ENCODE measurements at places on chromosomes 6 and 20.

DNA sequence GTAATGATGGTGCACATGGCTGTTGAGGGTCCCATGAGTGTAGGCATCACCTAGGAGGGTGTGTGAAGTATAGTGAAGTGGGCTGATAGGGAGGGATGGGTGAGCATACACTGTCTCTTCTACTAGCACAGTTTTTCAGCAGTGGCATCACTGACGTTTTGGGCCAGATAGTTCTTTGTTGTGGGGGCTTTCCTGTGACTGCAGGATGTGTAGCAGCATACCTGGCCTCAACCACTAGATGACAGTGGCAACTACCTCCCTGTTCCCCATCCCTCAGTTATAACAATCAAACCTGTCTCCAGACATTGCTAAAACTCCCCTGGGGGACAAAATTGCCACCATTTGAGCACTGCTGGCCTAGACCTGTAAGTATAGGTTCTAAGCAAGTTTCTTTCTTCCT, 239.0 kb downstream of the FOXC1 start:
- DNase-seq = no peak

DNA sequence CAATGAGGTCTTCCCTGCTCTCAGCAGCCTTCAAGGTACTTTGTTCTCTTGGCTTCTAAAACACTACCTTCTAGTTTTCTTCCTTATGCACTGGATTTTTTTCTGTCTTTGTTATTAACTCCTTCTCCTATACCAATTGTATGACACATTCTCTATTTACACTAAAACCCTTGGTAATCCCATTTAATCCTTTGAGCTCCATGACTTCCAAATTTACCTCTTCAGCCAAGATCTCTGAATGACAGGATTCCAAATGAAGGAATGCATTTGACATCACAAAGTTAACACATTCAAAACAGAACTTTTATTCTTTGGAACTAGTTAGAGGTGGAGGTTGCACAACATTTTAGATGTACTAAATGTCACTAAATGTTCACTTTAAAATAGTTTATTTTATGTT, 86.6 kb upstream of the SAMD5 start:
- no peak for DNase-seq

DNA sequence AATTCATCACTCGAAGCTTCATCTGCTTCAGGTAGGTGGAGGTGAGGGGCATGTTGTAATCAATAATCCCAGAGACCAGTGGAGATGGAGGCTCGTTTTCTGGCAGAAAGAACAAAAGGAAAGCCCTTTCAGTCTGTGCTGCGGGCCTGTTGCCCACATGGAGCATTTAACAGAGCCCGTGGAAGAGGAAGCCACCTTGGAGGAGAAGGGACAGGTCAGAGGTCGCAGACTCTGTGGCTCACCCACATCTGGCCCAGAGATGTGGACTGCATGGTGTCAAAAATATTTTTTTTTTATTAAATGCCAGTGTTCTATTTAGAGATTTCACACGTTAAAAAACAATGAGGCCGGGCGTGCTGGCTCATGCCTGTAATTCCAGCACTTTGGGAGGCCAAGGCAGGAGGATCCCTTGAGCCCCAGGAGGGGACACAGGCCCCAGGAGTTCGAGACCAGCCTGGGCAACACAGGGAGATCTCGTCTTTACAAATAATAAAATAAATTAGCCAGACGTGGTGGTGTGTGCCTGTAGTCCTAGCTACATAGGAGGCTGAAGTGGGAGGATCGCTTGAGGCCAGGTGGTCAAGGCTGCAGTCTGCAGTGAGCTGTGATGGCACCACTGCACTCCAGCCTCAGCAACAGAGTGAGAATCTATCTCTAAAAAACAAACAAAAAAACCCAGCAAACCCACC, 73.6 kb downstream of the NOL4L start:
- no peak for DNase-seq

DNA sequence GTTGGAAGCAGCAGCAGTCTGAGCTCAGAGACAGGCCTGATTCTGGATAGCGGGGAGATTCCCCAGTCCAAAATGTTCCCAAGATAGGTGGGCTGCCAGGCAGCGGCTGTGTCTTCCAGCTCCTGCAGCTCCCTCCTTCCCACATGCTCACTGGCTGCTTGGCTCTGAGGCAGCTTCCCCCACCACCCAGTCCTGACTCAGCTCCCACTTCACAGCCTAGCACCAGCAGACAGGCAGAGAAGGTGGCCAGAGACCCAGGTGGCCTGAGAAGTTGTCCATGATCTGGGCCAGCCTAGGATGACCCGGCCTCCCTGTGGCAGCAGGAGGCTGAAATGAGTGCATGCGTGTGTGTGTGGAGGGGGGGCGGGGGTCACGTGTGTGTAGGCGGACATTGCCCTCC, 94.9 kb downstream of the MDGA1 start:
- no peak for DNase-seq

- DNase-seq = no peak
These were observed 69.0 kb upstream of the STXBP5 start for GRCh38 chr6:147135211-147135681.

DNA sequence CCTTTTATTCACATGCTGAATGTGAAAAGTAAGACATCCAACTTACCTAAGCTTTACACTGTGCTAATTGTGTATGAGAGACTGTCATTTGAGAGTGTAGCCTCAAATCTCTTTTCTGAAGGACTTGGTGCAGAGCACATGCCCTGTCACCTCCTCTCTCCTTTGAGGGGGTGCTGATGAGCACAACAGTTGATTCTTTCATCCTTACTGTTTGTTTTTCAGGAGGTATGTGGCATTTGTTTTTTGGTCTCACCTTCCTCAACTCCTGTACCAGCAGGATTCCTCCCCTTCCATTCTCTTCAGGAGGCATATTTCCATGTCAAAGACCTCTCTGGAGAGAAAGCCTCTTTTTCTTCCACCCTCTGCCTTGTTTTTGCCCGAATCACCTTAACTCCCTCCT, 252.6 kb upstream of the CITED2 start:
- no peak for DNase-seq

- DNase-seq = no peak
These were observed 49.9 kb downstream of the ATG5 start for GRCh38 chr6:106275692-106276091.

GRCh38 chr6:167956491-167956890, 41.0 kb upstream of the KIF25 start:
- DNase-seq = no peak

- DNase-seq = no peak
These were observed 71.1 kb downstream of the PERP start for GRCh38 chr6:138036111-138036510.

- DNase-seq = no peak
These were observed 201.9 kb downstream of the LY86 start for GRCh38 chr6:6790393-6790792.

- DNase-seq = no peak
These were observed 10.5 kb upstream of the SALL4 start for GRCh38 chr20:51812861-51813260.

DNA sequence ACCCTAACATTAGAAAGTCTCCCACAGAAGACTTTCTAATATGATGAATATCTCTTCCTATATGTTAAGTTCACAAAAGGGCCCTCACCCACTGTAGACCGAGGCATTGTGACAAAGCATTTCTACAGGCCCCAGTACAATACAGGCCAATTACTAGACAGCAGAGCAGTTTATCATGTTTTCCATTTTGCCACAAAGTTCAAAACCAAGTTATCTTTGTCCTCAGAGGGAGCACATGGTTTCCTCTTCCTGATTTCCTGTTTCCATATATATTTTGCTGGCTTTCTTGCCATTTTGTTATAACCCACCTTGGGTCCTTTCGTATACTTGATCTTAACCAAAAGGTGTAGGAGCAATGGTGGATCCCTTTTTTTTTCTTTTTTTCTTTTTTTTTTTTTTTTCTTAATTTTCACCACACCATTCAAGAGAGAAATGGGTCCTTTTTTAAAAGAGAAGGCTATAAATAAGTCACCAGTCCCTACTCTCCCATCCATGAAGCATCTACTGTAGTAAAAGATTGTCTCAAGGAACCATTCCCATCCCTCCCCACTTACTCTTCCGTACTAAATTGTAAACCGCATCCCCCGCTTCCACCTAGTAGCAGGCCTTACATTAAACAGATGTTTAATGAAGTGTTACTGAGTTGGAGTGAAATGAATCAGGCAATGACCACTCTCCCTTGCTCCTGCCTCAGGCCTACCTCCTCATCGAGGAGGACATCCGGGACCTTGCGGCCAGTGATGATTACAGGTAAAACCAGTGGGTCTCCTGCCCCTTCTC, 2.1 kb upstream of the UBE2C start:
- DNase-seq = no peak

GRCh38 chr6:24188578-24189080, 62.6 kb downstream of the NRSN1 start:
- no peak for DNase-seq

DNA sequence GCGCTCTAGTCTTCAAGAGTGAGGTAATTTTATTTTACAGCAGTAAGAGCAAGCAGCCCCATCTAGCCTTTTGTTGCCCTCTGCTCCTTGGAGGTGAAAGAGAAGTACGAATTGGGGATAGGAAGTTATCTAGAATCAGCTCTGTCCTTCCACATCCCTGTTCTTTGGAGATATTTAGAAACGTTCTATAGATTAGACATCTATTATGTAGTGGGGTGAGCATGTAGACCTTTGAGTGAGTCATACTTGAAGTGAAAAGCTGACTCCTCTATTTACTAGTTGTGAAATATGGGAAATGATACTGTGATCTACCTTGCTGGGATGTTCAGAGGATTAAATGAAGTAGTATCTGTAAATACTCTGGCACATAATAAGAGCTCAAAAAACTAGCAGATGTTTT, 36.0 kb upstream of the SLC35D3 start:
- DNase-seq = no peak

DNA sequence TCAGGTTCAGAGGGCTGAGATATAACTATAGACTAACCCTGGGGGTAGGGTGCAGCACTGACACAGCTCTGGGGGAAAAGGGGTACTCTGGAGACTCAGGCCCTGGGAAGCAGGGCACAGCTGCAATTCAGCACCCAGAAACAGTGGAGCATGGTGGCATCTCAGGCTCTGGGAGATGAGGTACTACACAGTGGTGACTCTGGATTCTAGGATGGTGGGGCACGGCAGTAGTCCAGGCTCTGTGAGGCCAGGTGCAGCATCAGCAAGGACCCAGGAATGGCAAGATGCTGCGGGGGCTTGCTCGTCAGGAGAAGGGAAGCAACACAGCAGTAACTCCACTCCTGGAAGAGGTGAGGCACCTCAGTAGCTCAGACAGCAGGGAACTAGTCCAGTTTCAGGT, 271.5 kb upstream of the MOCS1 start:
- no peak for DNase-seq

- no peak for DNase-seq
These were observed 810 bp upstream of the ABHD16B start for GRCh38 chr20:63860325-63861051.

- DNase-seq = no peak
These were observed 29.5 kb upstream of the SALL4 start for GRCh38 chr20:51831866-51832265.

DNA sequence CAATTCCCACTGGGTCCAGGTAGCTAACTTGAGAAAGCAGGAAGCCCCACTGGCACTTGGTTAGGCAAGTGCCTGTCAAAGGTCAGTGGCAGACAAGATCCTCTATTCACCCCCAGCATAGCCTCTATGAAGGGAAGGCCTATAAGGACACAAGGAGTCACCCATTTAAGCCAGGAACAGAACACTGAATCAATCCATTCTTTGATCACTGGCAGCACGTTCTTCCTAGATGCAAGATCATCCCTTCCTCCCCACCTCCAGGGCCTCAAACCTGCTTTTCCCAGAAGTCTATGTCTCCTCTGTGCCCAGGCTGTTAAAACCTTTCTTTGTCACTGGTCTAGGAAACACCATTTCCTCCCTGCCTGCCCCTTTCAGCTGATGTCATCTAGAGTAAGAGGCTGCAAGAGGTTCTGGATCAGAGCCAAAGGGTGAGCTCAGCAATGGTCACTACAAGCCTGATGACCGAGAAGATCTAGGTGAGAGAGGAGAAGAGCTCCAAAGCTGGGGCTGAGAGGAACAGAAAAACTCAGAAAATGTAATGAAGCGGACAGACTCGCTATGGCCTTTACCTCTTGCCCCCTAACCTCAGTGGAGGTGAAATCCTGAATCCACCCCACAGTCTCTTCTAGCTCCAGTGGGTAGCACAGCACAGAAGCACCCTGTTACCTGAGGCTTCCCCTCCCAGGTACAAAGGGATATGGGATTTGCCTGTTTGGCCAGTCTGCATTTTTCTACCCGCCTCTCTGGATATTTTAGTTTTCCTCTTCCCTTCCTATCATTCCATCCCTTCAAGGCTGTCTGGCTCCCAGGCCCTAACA, 1.8 kb downstream of the GTPBP2 start:
- no peak for DNase-seq

DNA sequence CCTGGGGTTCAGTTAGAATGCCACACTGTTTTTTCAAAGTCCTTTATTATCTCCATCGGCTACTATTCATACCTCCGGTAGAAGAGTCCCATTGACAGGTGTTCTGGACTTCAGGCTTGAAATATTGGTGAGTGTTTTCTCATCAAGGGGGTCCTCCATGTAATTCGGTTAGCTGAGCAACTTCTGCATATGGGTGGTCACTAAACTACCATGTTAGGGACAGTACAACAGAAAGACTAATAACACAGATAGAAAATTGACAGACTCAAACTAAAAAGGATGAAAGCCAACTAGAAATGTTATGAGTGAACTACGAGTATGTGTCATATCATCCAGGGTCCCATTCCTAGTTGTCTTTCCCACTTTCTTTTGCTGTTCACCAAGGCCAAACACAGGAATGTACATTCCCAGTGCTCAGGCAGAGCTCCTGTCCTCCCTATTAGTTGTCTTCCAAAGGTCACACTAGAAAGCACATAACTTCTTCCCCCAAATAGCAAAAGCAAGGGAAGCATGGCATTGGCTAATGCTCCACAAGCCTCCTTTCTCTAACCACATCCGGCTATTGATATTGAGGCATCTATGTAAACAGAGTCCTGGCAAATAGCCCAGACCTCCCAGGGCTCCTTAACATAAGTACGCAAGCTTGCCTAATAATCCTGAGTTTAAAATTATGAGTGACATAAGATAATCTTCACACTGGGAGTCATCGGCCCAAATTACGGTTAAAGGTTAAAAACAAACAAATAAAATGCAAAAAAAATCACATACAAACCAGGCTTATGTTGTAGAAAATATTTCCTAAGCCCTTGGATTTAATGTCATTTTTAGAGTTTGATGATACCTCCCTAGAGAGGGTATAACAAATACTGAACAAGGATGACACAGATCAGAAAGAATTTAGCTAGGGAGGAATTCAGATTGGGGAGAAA, 13.2 kb downstream of the CCN2 start:
- DNase-seq = no peak

GRCh38 chr6:108322728-108323127, 27.9 kb downstream of the AFG1L start:
- no peak for DNase-seq

- no peak for DNase-seq
These were observed 49.2 kb downstream of the CBFA2T2 start for GRCh38 chr20:33539129-33539528.

GRCh38 chr6:146919017-146919416, 285.2 kb upstream of the STXBP5 start:
- DNase-seq = no peak

All from activated CD8-positive, alpha-beta memory T cell treated with anti-CD3 and anti-CD28 coated beads for 48 hours (primary cell).